ENCODE measurements at places on chromosomes 7 and 10. TPM values are rescaled to one million over a fixed set of nuclear protein-coding genes. Genes with fewer than 3 reads are reported as not detected.

The TUBAL3 gene
- not detected for total RNA-seq

The SPDYE5 gene
- total RNA-seq = not detected

The ASL gene
- 27.7 TPM for total RNA-seq

The C10orf67 gene
- total RNA-seq = not detected

The PCLO gene
- total RNA-seq = not detected

The MYO3A gene
- total RNA-seq = not detected

The LAMB1 gene
- total RNA-seq = not detected

The WNT2 gene
- not detected for total RNA-seq

The DYNC1I1 gene
- not detected for total RNA-seq

The CNPY1 gene
- total RNA-seq = not detected

The ELMO1 gene
- 66.2 TPM for total RNA-seq

The GARIN1A gene
- 0.61 TPM for total RNA-seq

The ATG9B gene
- 3.8 TPM for total RNA-seq

The HILPDA gene
- total RNA-seq = 16.7 TPM

The TSPAN12 gene
- total RNA-seq = not detected

The GPRIN2 gene
- total RNA-seq = not detected

The GDF10 gene
- total RNA-seq = 0.18 TPM

The NYAP1 gene
- total RNA-seq = 0.13 TPM

The CH25H gene
- not detected for total RNA-seq

The GTF2IRD1 gene
- 0.42 TPM for total RNA-seq
